ENCODE measurements at places on chromosomes 11 and 22. TPM values are rescaled to one million over a fixed set of nuclear protein-coding genes. Genes with fewer than 3 reads are reported as not detected.

MS4A15 gene
- not detected for total RNA-seq

LRRC74B gene
- total RNA-seq: not detected

SEPTIN5 gene
- 7.0 TPM for total RNA-seq

SERPIND1 gene
- total RNA-seq: 0.35 TPM

NEFH gene
- 0.87 TPM for total RNA-seq

SVIP gene
- 7.1 TPM for total RNA-seq

MYEOV gene
- 31.4 TPM for total RNA-seq

OR52E1 gene
- total RNA-seq: not detected

SAA1 gene
- 5,251 TPM for total RNA-seq

MOGAT2 gene
- 0.32 TPM for total RNA-seq

TTC28 gene
- total RNA-seq: 34.1 TPM

DDTL gene
- total RNA-seq: 1.2 TPM

FAM181B gene
- 0.19 TPM for total RNA-seq

CD248 gene
- 810 TPM for total RNA-seq

SLC37A2 gene
- total RNA-seq: 17.5 TPM

HNRNPUL2 gene
- 37.7 TPM for total RNA-seq

ELFN2 gene
- total RNA-seq: not detected

C22orf31 gene
- not detected for total RNA-seq

DERL3 gene
- total RNA-seq: 1.4 TPM

VSIG10L2 gene
- not detected for total RNA-seq

OVCH2 gene
- not detected for total RNA-seq

MUC5AC gene
- total RNA-seq: not detected

RAB3IL1 gene
- 36.5 TPM for total RNA-seq

TUB gene
- total RNA-seq: 5.9 TPM

RNF26 gene
- 20.6 TPM for total RNA-seq

JHY gene
- total RNA-seq: 12.0 TPM

OAF gene
- total RNA-seq: 68.4 TPM

IGLL1 gene
- total RNA-seq: not detected

BATF2 gene
- total RNA-seq: 2.1 TPM

All from mesenteric fat pad (tissue), 1 donor.